Heart right ventricle (tissue), 16 donors: ENCODE measurements at places on chromosomes 4 and X. TPM values are rescaled to one million over a fixed set of nuclear protein-coding genes. Genes with fewer than 3 reads are reported as not detected.
A peak's percentile ranks its signal among the peaks of the same experiment; 100 is the strongest.

- H3K4me3 ChIP-seq: no peak overlapping the region
- no peak for DNase-seq
- no peaks in the 10 kb centered on the region for H3K27me3 ChIP-seq
- no peak overlapping the region for H3K27ac ChIP-seq
- no peaks in the 10 kb centered on the region for H3K36me3 ChIP-seq
Measured at GRCh38 chrX:67619253-67619652, 75.4 kb downstream of the AR start.

- no peak overlapping the region for H3K27ac ChIP-seq
- no peaks in the 10 kb centered on the region for H3K27me3 ChIP-seq
- no peaks in the 10 kb centered on the region for H3K4me1 ChIP-seq
- no peak overlapping the region for H3K4me3 ChIP-seq
- no peak for DNase-seq
Measured at GRCh38 chr4:117640836-117641235, 393.4 kb upstream of the NDST3 start.

EVC2 gene
- 1.2 TPM for total RNA-seq

FOXP3 gene
- total RNA-seq: not detected

- peak; percentile 27 for DNase-seq
- no peaks in the 10 kb centered on the region for H3K36me3 ChIP-seq
- peak overlapping the region; percentile 54 for H3K27ac ChIP-seq
- H3K4me1 ChIP-seq: peaks cover 20% of the 10 kb centered on the region
Measured at GRCh38 chrX:274904-275475, 6.2 kb upstream of the PLCXD1 start.
